ENCODE measurements at places on chromosomes 12 and 14.
A peak's percentile ranks its signal among the peaks of the same experiment; 100 is the strongest.

DNA sequence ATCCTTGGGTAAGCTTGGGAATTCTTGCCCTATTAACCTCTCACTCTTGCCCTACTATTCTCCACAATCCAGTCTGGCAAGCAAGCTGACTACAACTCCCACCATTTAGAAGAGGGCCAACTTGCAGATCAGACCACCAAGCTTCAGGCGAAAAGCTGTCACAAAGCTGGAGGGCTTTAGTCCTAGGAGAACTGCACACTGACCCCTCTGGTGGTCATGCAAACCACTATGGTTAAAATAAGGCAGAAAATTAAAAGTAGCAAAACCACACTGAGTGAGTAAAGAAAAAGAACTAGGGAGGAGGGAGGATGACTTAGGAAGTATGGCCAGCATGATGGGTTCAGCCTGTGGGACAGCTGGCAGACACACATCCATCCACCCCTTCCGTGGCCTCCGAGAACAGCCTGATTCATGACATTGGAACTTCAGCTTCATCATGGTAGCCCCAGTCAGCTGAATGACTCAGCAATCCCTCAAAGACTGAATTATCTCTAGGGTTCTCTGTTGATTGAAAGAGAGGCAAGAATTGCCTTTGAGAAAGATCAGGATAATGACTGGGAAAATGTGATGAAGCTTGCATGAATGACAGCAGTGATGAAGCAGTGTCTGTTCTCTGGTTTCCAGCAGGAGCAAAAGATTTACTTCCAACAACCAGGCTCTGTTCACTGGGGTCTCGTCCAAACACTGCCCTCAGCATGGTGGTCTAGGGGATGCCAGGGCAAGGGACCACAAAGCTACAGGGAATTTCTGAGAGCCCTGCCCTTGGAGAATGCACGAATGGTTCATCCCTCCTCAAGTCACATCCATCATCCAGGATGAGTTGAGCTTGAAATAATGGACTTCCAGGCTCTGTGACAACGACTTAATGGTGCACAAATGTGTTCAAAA, 24.4 kb downstream of the PITPNM2 start:
- peak; percentile 98 for DNase-seq

GRCh38 chr12:76030341-76031080, 1.1 kb downstream of the PHLDA1 start:
- DNase-seq, result no peak

DNA sequence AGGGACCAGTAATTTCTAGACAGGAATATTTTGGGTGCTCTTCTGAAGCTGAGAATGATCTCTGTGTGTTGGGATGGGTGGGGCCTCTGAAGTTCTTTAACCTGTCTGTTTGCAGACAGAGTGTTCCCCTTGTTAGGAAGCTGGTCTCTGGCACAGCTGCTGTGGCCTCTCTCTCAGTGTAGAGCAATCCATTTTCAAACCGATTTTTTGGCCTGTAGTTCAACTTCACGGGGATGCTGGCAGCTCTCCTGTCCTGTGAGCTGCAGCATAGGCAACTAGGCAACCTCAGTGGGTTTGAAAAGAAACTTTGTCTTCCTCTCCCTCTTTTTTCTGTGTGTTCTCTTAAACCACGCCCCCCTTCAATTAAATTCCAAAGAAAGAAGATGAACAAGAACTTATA, 69.1 kb downstream of the SMOC1 start:
- DNase-seq, result no peak

- DNase-seq, result no peak
Measured at GRCh38 chr12:131362291-131363211, 348.3 kb upstream of the SFSWAP start.

GRCh38 chr14:23568021-23568599, 519 bp upstream of the AP1G2 start:
- no peak for DNase-seq

GRCh38 chr12:49750027-49750995, 9.0 kb downstream of the TMBIM6 start:
- DNase-seq, result peak; percentile 88

DNA sequence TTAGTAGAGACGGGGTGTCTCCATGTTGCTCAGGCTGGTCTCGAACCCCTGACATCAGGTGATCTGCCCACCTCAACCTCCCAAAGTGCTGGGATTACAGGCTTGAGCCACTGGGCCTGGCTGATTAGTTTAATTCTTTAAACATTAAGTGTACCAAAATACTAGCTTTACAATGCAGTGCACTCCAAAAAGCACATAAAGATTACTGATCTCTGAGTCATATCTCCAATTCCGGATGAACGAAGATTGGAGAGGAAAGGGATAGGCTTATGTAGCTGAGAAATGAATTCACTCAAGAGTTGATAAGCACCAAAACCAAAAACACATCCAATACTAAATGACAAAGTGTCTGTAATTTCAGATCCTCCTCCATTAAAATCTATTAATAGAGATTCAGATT, 15.1 kb downstream of the NAV3 start:
- DNase-seq, result peak; percentile 59

- DNase-seq, result peak; percentile 18
Measured at GRCh38 chr12:8033153-8034044, 883 bp downstream of the FOXJ2 start.

GRCh38 chr12:88390811-88391210, 189.5 kb downstream of the KITLG start:
- DNase-seq, result no peak

DNA sequence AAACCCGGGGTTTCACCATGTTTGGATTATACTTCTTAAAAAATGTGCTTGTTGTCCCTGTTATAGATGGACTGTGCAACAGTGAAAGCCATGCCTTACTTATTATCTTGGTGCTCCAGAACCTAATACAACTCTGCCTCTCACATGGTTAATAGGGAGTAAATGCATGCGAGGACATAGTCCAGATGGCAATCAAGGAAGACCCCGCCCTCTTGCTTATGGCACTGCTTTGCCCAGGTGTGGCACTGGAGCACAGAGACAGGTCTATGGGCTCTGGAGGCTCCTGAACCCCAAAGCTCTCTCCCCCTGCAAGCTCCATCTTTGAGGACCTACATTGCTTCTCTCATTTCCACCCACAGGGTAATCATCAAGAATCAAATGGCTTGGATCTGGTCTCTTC, 162.1 kb upstream of the NTF3 start:
- no peak for DNase-seq

DNA sequence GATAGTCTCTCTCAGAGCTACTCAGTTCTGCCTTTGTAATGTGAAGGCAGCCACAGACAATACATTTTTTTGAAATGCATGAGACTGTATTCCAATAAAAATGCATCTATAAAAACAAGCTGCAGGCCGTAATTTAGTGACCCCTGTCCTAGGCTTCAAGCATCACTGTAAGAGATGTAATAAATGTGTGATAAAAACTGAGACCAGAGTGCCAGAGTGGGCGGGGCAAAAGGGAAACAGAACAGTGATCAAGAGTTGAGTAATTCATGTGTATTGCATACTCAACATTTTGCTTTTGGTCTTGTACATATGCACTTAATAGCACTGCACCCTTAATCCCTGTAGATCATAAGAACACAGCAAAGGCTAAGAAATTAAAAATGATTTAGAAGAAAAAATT, 743.5 kb downstream of the DIO2 start:
- no peak for DNase-seq

DNA sequence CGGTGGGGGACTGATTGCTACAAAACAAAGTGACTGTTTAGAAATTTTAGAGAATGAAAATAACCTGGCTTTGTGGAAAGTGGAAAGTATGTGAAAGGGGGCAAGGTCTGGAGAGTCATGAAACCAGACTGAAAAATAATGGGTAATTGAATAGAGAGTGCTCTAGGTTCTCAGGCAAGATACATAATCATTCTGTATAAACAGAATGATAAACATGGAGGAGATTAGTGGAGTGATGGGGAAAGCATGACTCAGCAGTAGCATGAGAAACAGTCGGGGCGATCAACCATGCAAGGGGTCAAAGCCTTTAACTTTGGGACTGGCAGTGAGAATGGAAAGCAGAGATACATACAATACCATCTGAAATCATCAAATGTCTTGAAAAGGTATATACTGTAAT, 332.5 kb downstream of the CCER1 start:
- peak; percentile 63 for DNase-seq

DNA sequence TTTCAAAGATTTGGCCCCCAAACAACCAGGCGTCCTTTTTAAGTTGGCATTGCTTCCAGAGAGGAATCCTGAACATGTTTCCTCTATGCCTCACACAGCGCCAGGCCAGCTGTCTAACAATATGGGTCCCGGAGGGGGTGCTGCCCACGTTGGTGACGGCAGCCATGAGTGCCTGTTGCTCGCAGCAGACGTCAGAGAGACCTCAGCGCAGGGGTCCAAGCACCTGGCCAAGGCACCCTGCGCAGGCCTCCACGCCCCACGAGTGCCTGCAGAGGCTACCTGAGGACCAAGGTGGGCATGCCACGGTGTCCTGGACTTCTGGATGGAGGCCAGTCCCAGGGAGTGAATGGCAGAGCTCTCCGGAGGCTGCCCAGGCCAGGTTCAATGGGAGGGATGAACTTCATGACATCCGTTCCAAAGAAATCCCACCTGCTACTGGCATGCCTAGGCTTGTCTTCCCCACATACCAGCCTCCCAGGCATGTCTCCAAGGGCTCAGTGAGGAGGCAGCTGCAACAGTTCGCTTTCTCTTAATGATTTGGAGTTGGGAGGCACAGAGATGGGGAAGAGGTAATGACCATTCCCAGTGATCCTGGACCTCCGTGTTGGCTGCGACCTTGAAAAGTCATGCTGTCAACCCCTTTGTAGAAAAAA, 11.6 kb upstream of the FOXN3 start:
- no peak for DNase-seq

DNA sequence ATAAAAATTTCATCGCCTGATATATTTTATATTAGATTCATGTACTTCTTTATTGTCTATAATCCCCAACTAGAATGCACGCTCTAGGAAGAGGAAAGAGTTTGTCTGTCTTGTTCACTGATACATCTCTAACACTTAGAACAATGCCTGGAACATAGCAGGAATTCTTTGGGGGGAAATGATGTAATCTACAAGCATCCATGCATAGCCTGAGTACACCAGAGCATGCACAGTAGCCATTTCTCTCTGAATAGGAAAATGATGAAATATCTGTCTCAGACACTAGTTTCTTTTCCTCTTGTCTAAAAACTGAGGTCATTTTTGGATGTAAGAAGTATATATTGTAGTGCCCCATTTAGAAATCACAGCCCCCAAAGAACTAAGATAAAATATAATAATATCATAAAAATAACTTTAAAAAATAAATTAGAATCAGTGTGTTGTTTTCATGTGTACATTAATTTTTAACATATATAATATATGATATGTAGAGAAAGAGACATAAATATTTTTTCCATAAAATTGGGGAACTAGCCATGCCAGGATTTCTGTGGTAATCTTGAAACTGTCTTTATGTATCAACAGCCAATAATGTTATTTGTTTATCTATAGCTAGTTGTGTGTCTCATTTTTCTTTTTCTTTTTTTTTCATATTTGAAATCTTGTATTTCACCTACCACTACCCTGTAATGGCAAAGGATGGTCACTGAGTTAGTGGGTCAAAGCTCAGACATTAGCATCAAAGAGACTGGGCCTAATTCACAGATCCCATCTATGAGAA, 155.6 kb upstream of the TMCC3 start:
- peak; percentile 98 for DNase-seq

DNA sequence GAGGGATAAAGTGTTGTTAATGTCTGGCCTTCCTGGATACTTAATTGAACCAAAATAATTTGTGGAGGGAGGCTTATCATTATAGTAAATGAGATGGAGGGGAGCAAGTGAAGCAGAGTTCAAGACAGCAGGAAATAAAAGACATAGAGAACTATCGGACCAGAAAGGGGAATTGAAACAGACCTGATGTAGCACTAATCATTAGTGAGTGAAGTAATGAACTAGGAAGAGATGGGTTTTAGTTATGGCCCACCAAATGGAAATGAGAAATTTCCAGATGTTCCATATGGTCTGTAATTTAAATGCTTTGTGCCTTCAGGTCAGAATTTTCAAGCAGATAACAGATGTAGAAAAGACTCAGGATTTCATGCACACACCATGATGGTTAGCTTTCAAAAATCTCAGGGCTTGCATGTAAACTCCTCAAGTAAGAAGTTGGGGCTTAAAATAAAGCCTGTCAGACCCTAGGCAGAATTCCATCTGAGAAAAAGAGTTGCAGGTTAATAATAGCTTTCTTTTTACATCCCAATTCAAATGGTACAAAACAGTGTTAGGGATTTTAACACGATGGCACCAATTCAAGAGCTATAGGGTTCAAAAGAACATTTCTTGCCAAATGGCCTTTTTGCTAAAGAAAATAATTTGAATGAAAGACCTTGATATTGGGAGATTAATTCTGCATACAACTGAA, 355.8 kb downstream of the FSCB start:
- DNase-seq, result no peak

Data from renal cortical epithelial cell (primary cell).